WERI-Rb-1 (cell line): ENCODE measurements at places on chromosomes 3 and 15.

- no peak for DNase-seq
Observed at GRCh38 chr3:61776390-61776789, 215.0 kb downstream of the PTPRG start.

- DNase-seq = no peak
Observed at GRCh38 chr3:178671791-178672190, 135.6 kb downstream of the KCNMB2 start.

GRCh38 chr3:118059096-118059495 lies 975.5 kb downstream of the IGSF11 start:
- no peak for DNase-seq

GRCh38 chr15:48493084-48493762 lies 152.3 kb downstream of the FBN1 start:
- DNase-seq = no peak

- no peak for DNase-seq
Observed at GRCh38 chr15:56165234-56165633, 78.4 kb downstream of the RFX7 start.

DNA sequence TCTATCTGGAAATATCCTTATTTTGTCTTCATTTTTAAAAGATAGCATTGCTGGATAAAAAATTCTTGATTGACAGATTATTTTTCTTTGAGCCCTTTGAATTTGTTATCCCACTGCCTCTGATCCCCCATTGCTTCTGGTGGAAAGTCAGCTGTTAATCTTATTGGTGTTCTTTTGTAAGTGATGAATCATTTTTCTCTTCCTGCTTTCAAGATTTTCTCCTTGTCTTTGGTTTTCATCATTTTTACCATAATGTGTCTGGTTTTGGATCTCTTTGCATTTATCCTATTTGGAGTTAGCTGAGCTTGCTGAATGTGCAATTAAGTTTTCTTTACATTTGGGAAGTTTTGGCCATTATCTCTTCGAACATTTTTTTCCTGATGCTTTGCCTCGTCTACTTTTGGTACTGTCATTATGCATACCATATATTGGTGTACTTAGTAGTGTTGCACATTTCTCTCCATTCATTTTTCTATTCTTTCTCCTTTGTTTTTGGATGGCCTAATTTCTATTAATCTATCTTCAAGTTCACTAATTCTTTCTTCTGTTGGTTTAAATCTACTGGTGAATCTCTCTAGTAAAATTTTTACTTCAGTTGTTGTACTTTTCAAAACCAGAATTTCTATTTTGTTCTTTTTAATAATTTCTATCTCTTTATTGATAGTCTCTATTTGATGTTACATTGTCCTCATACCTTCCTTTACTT lies 440.0 kb upstream of the PROK2 start:
- DNase-seq = no peak

DNA sequence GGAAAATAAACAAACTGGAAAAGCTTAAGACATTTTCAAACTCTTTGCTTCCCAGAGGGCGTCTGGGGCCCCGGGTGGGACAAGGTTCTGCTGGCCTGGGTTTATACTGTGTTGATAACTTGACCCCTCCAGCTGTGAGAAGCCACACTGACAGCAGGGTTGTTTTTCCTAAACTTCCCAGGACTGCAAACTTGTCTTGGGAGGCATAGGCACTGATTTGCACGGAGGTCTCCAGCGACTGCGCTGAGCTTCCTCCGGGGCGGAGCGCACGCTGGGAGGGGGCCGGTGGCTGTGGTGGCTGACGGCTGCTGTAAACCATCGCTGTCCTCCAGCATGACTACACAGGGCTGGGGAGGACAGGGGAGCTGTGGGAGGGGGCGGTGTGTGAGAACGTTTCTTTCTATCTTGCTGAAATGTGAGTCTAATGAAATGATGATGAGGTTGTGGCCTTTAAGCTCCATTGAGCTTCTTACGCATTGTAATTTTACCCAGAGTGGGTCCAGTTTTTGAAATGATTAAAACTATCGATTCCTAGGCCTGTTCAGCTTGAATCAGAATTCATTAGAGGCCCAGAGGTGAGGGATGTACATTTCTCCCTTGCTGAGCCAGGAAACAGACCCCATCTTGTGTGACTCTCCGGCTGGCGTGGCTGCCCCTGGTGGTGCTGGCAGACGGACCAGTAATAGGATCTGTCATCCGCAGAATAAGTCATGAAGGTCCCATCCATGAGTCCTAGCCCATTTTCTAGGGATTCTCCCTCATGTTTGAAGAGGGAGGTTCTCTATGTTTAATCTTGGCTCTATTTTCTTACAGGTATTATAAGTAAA lies 40.5 kb upstream of the VPS8 start:
- no peak for DNase-seq

GRCh38 chr3:89560568-89560967 lies 453.1 kb downstream of the EPHA3 start:
- DNase-seq = no peak

GRCh38 chr3:156614642-156615511 lies 59.5 kb upstream of the TIPARP start:
- DNase-seq = no peak

- no peak for DNase-seq
Observed at GRCh38 chr3:112032098-112032731, 2.3 kb upstream of the TMPRSS7 start.

GRCh38 chr3:19539518-19540392 lies 391.4 kb downstream of the KCNH8 start:
- no peak for DNase-seq

- DNase-seq = no peak
Observed at GRCh38 chr3:35305406-35305805, 333.9 kb upstream of the ARPP21 start.

- no peak for DNase-seq
Observed at GRCh38 chr3:75042941-75043340, 428.5 kb upstream of the CNTN3 start.

- no peak for DNase-seq
Observed at GRCh38 chr3:126644615-126645014, 10.3 kb downstream of the TXNRD3 start.

GRCh38 chr15:39430389-39430788 lies 150.5 kb upstream of the THBS1 start:
- DNase-seq = no peak

DNA sequence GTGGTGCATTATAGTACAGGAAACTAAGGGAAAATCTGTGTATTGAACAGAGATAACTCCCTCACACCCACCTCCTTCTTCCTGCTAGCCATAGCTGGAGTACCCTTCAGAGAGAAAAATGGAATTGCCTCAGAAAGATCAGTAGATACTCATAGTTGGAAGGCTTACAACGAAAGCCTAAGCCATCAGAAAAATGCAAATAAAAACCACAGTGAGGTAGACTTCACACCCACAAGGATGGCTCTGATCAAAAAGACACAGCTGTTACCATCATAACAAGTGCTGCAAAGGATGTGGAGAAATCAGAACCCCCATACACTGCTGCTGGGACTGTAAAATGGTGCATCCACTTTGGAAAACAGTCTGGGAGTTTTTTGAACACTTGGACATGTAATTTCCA lies 7.4 kb upstream of the DLG1 start:
- DNase-seq = no peak

DNA sequence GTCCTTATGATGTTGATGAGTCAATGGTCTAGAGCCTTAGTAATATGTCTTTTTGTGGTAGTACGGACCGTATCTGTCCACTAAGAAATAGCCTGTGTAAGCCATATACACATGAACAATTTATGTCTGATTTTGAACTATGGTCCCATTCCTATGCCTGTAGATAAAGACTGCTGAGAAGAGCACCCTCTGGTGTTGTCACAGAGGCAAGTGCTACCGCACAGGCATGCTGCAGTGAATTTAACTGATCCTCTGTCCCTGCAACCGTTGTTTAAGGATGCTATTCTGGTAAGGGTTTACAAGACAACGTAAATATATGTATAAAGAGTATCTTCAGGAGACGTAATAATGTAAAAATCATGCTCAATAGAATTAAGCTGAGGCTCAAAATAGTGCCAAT lies 170.7 kb downstream of the UBE3A start:
- DNase-seq = no peak

DNA sequence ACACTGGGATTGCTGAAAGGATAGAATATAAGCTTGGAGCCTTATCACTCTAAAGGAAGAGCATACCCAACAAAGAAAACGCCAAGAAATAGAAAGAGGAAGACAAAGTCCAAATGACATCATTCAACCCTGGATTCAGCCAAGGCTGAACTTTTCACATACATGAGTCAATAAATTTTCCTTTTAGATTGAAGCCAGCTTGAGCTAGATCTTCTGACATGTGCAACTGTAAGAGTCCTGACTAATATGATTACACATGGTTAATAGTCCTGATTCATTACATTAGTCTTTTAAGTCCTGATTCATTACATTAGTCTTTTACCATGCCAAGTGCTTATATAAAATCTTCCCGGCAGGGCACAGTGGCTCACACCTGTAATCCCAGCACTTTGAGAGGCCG lies 13.6 kb upstream of the DENND6A start:
- DNase-seq = no peak

- DNase-seq = no peak
Observed at GRCh38 chr3:72890166-72890925, 2.5 kb downstream of the GXYLT2 start.

DNA sequence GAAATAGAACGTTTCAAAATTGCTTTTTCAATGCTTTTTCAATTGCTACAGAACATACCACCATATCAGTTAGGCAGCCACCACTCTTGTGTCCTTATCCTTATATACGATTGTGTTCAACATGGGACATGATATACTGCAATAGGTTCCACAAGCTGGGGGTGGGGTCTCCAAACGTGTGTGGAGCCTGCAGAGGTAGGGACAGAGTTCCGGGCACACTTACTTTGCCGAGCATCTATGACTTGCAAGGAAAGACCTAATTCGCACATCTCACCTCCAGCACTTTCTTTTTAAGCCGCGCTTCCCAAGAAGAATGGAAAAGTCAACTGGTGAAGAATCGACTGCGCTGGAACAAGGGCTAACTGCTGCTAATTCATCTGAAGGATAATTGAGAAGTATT lies 39.6 kb upstream of the SFMBT1 start:
- no peak for DNase-seq

DNA sequence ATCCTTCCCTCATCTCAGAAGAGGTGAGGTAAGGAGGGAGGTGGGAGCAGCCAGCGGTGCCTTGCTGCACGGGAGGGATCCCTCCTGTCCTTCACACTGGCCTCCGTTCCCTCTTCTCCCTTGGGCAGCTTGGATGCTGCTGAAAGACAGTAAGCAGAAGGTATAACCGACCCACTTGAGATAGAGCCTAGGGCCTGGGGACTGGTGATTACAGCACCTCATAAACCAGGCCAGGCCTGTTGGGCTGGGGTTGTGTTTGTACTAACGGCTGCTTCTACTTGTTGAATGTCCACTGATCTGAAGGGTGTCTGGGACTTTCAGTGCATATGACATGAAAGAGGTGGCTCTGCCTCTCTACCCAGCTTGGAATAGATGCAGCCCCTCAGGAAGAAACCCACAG lies 25.0 kb downstream of the SEMA6D start:
- DNase-seq = no peak

- DNase-seq = no peak
Observed at GRCh38 chr3:24952388-24952787, 457.7 kb upstream of the THRB start.
